ENCODE measurements at places on chromosomes 3 and 15. TPM values are rescaled to one million over a fixed set of nuclear protein-coding genes. Genes with fewer than 3 reads are reported as not detected.

- no peak for DNase-seq
These were observed 18.1 kb upstream of the SCN10A start for GRCh38 chr3:38834110-38834509.

- DNase-seq, result no peak
These were observed 455.0 kb upstream of the THBS1 start for GRCh38 chr15:39125904-39126303.

DNA sequence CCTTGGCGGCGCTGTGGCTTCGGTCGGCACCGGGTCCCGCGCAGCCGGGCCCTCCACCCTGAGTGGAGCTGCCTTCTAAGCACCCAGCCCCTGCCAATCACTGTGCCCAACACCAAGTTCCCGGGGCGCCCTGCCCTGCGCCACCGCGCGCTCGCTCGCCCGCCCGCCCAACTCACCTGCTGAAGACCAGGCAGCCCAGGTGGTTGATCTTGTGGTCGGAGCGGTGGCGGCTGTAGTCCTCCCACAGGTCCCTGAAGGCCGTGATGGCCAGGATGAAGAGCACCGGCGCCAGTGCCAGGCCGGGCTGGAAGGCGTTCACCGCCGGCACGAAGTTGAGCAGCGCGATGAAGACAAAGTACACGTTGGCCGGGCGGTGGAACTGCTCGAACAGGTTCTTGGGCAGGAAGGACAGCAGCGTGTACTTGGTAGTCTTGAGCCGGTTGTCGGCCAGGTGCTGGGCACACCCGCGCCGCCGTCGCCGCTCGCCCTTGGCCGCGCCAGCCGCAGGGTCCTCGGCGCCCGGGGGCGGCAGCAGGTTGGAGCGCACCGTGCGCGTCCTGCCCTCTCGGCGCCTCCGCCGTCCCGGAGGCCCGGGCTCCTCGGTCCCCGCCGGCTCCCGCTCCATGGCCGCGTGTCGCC lies 536 bp downstream of the ATP10A start:
- DNase-seq, result peak; percentile 25

Gene KCNAB1
- 1.3 TPM for polyA plus RNA-seq

Gene TMEM266
- polyA plus RNA-seq, result 2.9 TPM
